K562 (cell line): ENCODE measurements at places on chromosomes 12 and 14. TPM values are rescaled to one million over a fixed set of nuclear protein-coding genes. Genes with fewer than 3 reads are reported as not detected.

GRCh38 chr12:38384816-38385378 is 68.3 kb downstream of the ALG10B start:
- DNase-seq: no peak

Gene KCNC2
- total RNA-seq: not detected in 2 replicates

- DNase-seq: no peak
These were observed 286.8 kb downstream of the DIO2 start for GRCh38 chr14:79924551-79924950.

Gene ACRBP
- total RNA-seq: 16.8 and 18.0 TPM in 2 replicates

Gene LBHD2
- not detected in 2 replicates for total RNA-seq

- DNase-seq: no peak
These were observed 46.9 kb upstream of the MDM1 start for GRCh38 chr12:68378872-68379606.
